Left lung (tissue), 14 donors: ENCODE measurements at places on chromosomes 7 and 10. TPM values are rescaled to one million over a fixed set of nuclear protein-coding genes. Genes with fewer than 3 reads are reported as not detected.
A peak's percentile ranks its signal among the peaks of the same experiment; 100 is the strongest.

DNA sequence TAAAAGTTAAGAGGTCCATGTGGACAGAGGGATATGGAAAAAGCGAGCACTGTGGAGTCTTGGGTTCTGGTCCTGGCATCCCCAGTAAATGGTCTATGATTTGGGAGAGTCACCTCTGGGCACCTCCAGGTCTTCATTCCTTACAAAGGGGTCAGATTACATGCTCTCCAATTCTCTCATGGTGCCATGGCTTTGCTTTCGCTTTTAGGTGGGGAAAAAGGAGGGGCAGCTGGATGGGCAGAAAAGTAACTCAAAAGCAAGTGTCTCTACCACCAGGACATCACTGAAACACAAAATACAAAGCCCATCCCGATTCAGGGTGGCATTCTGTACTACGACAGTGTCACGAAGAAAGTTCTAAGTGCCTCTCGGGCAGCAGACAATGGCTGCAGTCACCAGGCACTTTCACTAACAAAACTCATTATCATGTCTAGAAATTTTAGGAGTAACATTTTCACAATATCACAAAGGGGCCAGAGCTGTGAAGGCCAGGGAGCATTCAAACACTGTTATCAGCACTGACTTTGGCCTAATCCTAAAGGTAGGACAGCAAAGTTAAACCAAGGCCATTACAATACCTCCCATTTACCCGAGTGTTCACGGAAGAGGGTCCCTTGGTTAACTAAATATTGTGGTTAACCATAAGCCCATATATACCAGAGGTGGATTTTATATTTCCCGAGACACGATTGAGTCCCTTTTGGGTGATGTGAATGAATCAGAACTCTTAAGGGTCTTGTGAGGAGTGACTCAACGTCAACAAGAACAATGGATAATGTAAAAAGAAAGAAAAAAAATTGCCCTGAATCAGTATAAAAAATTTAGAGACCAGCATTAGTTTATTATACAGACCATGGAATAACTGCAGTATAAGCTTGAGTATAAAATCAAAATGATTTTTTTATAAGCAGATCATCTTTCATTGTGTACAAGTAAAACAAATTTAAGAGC, 2.5 kb downstream of the PSAP start:
- DNase-seq = no peak

DNA sequence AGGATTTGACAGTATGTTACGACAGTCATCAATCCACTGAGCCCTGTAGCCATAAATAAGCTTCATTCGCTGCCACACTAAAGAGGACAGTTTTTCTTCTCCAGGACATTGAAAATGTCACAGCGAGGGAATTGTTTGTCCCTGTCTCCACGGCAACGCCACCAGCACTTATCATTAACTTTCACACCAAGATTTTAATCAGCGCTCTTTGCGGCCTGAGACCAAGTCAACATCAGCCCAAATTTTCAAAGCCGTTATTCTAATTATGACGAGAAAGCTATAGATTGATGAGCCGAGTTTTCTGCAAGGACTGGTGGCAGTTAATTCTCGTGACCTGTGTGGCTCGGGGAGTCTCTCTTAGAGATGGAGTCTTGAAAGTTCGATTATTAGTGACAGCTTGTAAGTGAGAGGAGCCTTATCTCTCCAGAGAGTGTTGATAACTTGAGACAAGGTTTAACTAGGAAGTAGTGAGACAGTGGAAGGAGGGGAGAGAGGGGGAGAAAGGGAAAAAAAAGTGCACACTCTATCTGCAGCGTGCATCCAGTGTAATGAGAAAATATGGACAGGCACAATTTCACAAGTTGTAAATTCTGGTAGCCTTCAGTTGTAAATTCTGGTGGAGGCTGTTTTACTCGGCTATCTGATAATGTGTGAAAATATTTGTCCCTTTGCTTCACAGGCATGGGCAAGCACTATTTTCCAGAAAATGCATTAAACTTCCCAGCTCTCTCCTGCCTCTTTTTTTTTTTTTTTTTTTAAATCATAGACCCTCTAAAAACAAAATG, 473.3 kb downstream of the LRMDA start:
- DNase-seq = no peak

The RPEL1 gene
- 0.20 TPM for polyA plus RNA-seq

The ZNF853 gene
- 12.8 TPM for polyA plus RNA-seq

- DNase-seq = no peak
Measured at GRCh38 chr7:14682910-14683465, 219.6 kb downstream of the DGKB start.

DNA sequence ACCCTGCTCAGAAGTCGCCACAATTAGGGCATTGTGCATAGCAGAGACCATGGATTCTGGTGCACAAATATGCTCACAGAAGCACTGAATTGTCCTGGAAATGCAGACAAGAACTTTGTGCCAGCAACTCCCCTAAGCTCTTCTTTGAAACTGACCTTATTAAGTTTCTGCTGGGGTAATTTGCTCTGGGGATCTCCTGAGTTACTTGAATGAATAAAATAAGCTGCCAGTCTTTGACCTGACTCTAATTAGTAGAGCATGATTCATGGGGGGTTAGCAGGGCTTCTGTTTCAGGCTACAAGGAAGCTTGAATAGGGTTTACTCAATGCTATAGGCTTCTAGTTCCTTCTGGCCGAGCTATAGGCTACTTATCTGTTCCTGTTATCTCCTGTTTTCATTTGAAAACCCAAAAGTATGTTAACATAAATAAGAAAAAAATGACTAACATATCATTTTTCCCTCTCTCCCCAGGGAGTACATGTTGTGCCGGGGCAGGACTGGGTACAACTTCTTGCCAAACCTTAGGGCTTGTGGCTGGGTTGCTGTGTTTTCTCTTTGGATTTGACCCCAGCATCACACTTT, 169.0 kb upstream of the TMEM229A start:
- no peak for DNase-seq

DNA sequence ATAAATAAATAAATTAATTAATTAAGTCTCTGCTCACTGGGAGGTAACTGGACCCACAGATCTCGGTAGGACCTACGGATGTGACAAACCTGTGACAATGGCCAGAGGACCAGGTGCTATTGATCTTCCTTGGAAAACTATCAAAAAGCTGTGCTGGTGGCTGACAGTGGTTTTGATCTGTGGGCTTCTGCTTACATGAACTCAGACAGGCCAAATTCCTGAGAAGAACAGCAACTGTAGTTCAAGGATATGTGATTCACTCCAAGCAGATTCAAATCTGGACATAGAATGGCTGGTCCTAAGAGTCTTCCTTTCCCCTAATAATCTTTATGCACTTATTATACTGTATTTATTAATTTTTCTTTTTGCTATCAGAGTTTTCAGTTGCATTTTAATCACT, 80.0 kb downstream of the ATXN7L1 start:
- DNase-seq = no peak

The HOXA7 gene
- polyA plus RNA-seq = 4.0 TPM

DNA sequence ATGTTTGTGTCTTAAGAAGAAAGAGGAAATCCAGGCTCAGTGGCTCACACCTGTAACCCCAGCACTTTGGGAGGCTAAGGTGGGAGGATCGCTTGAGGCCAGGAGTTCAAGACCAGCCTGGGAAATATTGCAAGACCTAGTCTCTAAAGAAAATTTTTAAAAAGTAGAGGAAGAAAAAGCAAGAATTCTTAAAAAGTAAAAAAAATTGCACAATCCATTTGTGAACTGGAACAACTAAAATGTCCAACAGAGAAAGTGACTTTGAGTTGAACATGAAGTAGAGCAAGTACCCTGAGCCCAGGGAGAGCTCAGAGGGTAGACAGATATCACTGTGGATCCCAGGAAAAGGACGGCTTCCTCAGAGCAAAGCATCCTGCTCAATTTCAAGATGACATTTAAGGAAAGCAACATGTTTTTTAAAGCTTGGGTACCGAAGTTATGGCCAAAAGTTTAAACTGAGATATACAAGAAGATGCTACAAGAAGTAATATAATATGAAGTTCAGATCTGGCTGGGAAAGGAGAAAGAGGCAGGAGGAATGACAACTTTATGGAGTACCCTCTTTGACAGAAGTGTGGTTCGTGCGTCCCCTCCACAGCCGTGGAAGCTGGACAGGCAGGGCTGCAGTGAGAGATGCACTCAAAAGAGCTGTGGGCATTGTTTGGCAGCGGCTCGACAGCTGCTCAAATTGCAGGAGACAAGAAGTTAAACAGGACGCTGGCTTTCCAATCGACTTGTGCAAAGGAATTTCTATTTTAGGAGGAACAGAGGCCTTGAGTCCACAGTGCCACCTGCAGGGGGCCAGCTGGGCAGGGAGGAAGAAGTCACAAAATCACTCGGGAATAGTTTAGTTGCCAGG, 201.3 kb downstream of the JCAD start:
- DNase-seq = no peak

DNA sequence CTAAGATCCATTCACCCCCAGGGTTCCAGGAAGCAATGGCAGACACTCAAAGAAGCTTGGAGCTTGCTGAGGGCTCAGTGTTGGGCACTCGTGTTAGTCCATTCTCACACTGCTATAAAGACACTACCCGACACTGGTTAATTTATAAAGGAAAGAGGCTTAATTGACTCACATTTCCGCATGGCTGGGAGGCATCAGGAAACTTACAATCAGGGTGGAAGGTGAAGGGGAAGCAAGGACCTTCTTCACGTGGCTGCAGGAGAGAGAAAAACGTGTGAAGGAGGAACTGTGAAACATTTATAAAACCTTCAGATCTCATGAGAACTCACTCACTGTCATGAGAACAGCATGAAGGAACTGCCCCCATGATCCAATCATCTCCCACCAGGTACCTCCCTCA, 44.7 kb upstream of the SMNDC1 start:
- no peak for DNase-seq

GRCh38 chr10:42149027-42149700, 489.2 kb downstream of the ZNF33B start:
- peak; percentile 81 for DNase-seq

The ORC5 gene
- polyA plus RNA-seq = 25.1 TPM

The TMUB1 gene
- 23.7 TPM for polyA plus RNA-seq

The SFTPA1 gene
- 63.5 TPM for polyA plus RNA-seq

GRCh38 chr10:122417667-122418066, 36.8 kb upstream of the ARMS2 start:
- no peak for DNase-seq

- no peak for DNase-seq
Measured at GRCh38 chr10:7942316-7942715, 112.2 kb upstream of the GATA3 start.

- DNase-seq = peak; percentile 93
Measured at GRCh38 chr7:21945454-21946221, at the start of gene CDCA7L. Gene CDCA7L, minus strand, starts transcription at chr7:21945899. Its CDS starts 95 bp downstream, at chr7:21945804.

- DNase-seq = peak; percentile 1
Measured at GRCh38 chr10:105644978-105645377, 1003.9 kb downstream of the SORCS3 start.

The HOXA13 gene
- not detected for polyA plus RNA-seq

The HABP2 gene
- 0.62 TPM for polyA plus RNA-seq

- DNase-seq = no peak
Measured at GRCh38 chr7:129525225-129525862, 23.0 kb downstream of the SMKR1 start.

The PDE6C gene
- polyA plus RNA-seq = 1.8 TPM

GRCh38 chr10:33145451-33146188, 187.6 kb upstream of the ITGB1 start:
- no peak for DNase-seq

GRCh38 chr7:8507566-8507965, 74.2 kb downstream of the NXPH1 start:
- DNase-seq = no peak

The CDC14C gene
- polyA plus RNA-seq = not detected

DNA sequence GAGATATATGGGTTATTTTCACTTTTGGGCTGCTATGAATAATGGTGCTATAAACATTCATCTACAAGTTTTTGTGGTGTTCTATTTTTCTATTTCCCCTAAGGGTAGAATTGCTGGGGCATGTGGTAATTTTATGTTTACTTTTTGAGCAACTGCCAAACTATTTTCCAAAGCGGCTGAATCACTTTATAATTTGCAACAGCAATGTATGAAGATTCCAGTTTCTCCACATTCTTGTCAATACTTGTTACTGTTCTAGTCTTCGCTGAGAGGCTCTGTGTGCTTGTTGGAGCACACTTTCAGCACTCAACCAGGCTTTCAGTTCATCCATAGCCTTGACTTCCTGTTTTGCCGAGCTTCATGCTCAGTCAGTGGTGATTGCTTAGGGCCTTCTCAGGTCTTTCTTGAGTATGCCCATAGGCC, 39.0 kb downstream of the ADK start:
- no peak for DNase-seq

The ANK3 gene
- polyA plus RNA-seq = 34.5 TPM

GRCh38 chr10:44742248-44742647, 168.9 kb upstream of the TMEM72 start:
- no peak for DNase-seq

- DNase-seq = no peak
Measured at GRCh38 chr10:32084185-32084851, 28.1 kb upstream of the KIF5B start.

GRCh38 chr7:25369786-25370185, 141.5 kb upstream of the NPVF start:
- no peak for DNase-seq

The SLC26A4 gene
- 2.2 TPM for polyA plus RNA-seq

- DNase-seq = no peak
Measured at GRCh38 chr10:78320506-78320905, 286.8 kb downstream of the RPS24 start.

The MSMB gene
- not detected for polyA plus RNA-seq

DNA sequence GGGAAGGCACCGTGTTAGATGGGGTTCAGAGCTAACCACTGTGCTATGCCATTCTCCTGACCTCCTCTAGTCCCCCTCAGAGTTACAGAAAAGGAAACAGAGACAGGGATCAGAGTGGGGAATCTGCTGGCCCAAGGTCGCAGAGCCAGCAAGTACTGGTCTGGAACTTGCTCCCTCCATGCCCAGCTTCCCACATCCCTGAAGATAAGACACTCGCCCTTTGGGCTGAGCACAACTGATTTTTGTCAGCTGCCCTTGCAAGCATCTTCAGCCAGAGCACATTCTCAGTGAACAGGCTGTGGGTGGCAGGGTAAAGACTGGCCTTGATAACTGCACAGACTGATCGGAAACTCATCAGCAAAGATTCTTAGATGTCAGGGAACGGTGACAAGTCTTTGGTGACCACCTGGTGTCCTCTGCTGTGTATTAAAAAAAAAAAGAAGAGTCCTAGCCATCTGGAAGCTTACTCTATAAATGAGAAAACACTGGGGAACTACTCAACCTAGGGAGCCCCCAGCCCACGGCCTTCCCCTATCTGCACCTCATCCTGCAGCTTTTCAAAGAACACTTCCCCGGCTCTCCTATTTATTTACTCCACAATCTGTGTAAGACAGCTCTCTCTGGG, 1.3 kb upstream of the SORBS1 start:
- no peak for DNase-seq

DNA sequence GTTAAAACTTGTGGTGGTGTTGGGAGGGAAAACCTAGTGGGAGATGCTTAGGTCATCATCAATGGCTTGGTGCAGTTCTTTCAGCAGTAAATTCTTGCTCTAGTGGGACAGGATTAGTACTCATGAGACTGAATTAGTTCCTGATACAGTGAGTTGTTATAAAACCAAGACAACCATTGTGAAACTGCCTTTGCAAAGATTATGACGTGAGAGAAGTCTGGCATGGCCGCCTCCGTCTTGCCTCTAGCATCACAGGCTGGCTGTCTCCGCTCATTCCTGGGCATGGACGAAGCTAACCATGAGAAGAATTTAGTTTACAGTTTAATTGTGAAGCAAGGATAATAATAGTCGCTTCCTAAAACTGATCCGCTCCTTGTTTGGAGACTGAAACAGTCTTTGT, 186.4 kb downstream of the KIF20B start:
- DNase-seq = no peak

The ODAD2 gene
- 4.6 TPM for polyA plus RNA-seq
